ENCODE measurements at places on chromosomes 11 and 22.

DNA sequence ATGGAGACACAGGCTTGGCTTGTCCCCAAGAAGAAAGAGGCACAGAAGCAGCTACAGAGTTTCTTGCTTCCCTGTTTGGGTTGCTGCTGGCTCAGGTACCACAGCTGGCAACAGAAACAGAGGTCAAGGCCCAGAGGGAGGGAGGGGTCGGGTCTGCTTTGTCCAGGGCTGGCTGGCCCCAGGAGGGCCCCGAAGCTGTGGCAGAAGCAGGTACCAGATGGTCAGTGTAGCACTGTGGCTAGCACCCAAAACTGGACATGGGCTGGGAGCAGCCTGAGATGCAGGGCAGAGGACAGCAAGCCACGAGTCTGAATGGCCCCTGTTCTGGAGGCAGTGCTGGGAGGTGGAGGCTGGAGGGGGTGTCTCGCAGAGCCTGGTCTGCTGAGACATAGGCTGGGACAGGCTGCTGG lies 52.3 kb upstream of the CCDC188 start:
- DNase-seq: no peak

DNA sequence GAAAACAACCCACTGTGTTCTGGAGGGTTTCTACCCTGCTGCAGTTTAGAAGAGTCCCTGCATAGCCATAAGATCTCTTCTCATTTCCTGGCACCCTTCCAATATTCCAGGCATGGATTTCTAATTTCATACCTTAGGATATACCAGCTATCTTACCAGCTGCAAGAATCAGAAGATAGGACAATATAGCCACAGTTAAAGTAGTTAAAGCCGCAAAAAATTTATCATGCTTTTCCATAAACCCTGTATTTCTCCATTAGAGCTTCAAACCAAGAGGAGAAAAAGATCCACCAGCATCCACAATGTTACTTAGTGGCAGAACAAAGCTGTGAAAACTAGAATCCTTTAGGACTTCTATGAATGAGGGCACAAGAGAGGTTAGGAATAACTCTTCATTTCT lies 8.6 kb upstream of the OR56B1 start:
- DNase-seq: no peak

GRCh38 chr11:126098204-126098769 lies 35.6 kb upstream of the CDON start:
- no peak for DNase-seq

DNA sequence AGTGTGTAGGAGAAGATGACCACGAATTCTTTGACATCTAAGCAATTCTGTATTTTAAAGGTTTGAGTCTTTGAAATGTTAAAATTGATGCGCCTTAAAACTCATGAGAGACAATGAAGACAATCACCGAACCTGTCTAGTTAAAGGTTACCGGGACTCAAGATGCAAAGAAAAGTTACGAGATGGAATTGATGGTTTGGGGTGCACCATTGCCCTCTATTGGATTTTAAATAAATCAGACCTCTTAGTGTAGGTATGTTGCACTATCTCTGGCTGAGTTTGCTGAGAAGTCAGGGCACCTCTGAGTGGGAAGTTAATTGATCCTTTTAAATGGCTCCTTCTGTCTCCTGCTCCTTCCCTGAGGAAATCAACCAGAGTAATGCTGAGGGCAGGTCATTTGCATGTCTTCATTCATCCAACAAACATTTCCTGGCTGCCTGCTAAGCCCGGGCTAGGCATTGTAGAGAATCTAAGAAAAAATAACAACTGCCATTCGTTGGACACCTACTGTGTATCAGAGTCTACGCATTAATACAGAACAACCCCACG lies 19.4 kb upstream of the TMA7B start:
- DNase-seq: no peak

- DNase-seq: no peak
Measured at GRCh38 chr11:32231909-32232493, 141.1 kb downstream of the RCN1 start.

DNA sequence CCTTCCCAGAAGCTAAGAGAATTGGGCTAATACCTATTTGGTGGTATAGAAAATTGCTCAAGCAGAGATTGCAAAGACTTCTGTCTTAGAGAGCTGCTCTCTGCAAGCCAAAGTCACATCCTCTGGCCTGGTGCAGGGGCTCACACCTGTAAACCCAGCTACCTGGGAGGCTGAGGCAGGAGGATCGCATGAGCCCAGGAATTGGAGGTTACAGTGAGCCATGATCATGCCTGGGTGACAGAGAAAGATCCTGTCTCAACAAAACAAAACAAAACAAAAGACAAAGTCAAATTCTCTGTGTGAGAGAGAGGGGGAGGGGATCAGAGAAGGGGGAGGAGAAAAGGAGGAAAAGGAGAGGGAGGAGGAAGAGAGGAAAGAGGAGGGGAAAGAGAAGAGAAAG lies 15.0 kb upstream of the EXPH5 start:
- no peak for DNase-seq

DNA sequence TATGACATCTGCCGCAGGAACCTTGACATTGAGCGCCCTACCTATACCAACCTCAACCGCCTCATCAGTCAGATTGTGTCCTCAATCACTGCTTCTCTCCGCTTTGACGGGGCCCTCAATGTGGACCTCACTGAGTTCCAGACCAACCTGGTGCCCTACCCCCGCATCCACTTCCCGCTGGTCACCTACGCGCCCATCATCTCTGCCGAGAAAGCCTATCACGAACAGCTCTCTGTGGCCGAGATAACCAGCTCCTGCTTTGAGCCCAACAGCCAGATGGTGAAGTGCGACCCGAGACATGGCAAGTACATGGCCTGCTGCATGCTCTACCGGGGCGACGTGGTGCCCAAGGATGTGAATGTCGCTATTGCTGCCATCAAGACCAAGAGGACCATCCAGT lies 16.0 kb downstream of the TUBA8 start:
- no peak for DNase-seq

DNA sequence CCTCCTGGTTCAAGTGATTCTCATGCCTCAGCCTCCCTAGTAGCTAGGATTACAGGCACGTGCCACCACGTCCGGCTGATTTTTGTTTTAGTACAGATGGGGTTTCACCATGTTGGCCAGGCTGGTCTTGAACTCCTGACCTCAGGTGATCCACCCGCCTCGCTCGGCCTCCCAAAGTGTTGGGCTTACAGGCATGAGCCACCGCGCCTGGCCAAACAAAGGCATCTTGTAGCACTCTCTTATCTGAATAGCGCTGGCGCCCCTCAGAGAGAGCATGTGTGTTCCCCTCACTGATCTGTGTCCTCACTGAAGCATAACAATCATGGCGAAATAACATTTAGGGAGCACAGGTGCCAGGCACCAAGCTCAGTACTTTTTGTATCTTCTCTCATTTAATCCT lies 7.2 kb downstream of the DAGLA start:
- DNase-seq: no peak

GRCh38 chr11:128957202-128957482 lies 14.5 kb upstream of the TP53AIP1 start:
- no peak for DNase-seq

GRCh38 chr22:25403284-25403810 lies 161.1 kb upstream of the GRK3 start:
- DNase-seq: no peak

DNA sequence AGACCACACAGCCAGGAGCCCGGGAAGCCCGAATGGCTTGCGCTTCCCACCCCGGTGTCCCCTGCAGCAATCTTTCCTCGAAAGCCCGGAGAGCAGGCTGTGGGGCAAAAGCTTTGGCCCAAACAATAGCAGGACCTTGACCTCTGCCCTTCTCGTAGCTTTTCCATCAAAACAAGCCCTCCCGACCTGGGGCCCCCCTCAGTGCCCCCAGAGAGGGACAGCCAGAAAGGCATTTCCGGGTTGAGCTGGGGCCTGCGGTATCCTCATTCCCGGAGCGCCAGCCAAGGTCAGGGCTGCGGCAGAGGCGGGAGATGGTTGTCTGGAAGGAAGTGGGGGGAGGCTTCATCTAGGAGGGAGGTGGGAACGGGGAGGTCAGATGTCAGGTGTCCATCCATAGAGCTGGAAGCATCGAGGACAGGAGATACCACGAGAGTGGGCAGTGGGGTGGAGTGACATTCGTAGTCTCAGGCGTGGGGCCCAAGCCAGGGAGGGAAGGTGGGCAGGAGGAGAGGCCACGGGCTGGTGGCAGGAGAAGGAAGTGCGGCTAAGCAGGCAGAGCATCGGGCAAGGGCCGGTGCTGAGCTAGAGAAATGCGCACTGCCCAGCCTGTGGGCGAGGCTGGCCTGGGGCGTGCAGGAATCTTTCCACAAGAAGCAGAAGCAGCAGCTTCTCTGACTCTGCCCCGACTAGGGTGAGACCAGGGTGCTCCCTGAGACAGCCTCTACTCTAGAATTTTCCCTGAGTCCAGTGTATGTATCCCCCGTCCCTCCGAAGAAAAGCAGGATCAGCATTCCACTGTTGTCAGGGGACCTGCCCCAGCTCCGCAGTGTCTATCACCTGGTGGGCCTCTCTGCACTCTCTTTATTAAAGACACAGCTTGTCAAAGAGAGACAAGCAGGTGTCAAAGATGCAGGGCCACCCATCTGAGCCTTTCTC lies 14.3 kb downstream of the PDGFB start:
- DNase-seq: no peak

DNA sequence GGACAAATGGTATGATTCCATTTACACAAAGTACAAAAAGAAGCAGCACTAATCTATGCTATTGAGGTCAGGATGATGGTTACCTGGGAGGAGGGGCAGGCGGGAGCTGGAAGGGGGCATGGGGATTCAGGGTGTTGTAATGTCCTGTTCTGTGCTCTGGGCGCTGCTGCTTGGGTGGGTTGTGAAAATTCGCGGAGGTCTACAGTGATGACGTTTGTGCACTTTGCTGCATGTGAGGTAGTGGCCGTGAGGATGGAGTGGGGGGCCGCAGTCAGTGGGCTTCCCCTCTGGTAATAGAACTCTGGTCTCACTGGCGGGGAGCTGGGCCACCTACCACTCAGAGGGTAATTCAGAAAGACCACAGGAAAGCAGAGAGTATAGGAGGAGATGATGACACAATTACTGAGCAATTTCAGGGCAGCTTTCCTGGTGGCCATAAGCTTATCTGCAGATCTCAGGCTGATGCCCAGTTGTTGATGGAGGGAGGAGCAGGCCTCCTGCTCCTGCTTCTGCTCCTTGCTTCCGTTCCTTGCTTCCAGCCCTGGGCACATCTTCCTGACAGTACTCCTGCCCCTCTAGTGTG lies 121.5 kb downstream of the CEP164 start:
- no peak for DNase-seq

- no peak for DNase-seq
Measured at GRCh38 chr11:46383974-46384701, 2.7 kb downstream of the MDK start.

GRCh38 chr11:80722629-80723028 lies 1281.8 kb upstream of the TENM4 start:
- DNase-seq: no peak

DNA sequence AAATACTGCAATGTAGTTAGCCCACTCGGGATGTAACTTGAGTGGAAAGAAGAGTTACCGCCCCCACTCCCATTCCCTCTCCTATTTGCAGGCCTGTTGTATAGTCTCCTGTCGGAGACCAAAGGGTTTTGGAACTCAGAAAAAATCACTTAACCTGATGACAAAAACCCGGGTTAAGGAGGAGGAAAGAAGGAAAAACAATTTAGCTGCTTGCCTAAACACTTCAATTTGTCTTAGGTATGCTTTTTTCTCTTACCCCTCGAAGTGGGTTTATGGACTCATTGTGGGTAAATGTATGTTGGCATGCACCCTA lies 2.2 kb downstream of the YAP1 start:
- no peak for DNase-seq

DNA sequence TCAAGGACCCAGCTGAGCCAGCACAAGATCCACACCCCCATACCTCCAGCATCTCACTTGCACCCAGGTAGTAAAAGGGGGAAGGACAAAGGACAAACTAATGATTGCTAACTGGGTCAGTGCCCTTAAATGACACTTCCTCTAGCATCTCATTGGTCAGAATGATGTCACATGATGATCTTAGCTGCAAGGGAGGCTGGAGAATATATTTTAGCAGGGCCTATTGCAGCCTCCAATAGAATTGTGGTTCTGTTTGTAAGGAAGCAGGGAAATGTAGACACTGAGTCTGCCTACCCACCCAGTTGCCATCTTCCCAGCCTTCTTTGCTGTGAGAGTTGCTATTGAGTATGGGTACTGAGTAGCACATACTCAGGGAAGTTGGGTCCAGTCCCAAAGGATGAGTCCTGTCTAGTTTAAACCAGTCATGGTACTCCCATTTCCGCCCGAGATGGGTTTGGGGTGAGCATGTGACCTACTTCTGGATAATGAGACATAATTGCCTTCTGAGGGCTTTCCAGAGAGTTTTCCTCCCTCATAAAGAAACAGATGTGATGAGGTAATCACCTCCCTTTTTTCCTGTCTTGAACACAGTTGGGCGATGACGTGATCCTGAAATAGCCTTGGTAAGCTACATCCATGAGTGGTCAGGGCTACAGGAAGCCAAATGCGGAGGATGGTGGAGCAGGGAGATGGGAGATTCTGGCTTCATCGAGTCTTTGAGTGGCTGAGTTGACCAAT lies 5.5 kb upstream of the DNAL4 start:
- no peak for DNase-seq

DNA sequence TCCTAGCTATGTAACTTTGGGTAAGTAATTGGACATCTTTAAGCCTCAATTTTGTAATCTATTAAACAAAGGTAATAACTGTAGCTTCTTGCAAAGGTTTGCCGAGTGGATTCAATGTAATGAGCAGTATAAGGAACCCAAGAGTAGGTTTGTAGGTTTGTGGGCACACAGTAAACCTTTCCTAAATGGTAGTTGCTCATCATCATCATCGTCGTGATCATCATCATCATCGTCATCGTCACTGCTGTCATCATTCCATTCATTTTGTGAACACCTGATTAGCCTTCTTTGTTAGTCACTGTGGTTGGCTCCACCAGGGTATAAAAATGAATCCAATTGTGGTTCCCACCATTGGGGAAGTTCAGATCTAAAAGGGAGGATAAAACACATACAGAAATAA lies 223.1 kb upstream of the KIRREL3 start:
- DNase-seq: no peak

GRCh38 chr11:100908746-100909145 lies 220.9 kb downstream of the PGR start:
- no peak for DNase-seq

- no peak for DNase-seq
Measured at GRCh38 chr11:91819777-91820176, 404.8 kb upstream of the FAT3 start.

DNA sequence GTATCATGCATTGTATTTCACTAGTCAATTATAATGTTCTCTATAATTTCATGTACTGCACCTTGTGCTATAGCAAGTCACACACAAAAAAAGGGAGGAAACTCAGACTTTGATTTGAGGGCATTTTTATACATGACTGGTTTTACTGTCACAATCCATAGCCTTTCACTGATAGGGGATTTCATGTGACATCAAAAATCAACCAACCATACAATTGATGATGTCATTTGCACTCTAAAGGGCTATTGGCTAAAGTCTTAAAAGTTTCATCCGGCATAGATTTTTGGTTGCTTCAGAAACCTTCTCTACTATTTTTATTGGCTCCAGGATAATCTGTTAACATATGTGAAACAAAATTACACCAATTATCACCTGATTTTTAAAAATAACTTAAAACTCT lies 237.8 kb downstream of the DCDC1 start:
- no peak for DNase-seq

All from activated naive CD4-positive, alpha-beta T cell (primary cell).